ENCODE measurements at places on chromosomes 7 and 10.

- no peak for DNase-seq
These were observed 6.9 kb upstream of the FRAT2 start for GRCh38 chr10:97341416-97341815.

GRCh38 chr7:121393005-121393366, 3.1 kb downstream of the FAM3C start:
- no peak for DNase-seq

DNA sequence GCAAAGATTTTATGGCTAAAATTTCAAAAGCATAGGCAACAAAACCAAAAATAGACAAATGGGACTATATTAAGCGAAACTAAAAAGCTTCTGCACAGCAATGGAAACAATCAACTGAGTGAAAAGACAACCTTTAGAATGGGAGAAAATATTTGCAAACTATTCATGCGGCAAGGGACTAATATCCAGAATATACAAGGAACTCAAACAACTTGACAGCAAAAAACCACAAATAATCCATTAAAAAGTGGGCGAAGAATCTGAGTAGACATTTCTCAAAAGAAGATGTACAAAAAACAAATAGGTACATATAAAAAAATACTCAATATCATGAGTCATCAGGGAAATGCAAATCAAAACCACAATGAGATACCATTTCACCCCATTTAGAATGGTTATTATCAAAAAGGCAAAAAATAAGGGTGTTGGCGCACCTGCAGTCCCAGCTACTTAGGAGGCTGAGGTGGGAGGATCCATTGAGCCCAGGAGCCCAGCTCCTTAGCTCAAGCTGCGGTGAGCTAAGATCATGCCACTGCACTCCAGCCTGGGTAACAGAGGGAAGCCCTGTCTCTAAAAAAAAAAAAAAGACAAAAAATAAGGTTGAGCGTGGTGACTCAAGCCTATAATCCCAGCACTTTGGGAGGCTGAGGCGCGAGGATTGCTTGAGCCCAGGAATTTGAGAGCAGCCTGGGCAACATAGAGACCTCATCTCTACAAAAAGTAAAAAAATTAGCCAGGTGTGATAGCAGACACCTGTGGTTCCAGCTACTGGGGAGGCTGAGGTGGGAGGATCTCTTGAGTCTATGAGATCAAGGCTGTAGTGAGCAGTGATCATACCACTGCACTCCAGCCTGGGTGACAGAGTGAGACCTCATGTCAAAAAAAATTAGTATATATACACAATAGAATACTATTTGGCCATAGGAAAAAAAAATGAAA, 4.2 kb upstream of the CCM2 start:
- DNase-seq: no peak

GRCh38 chr10:47031901-47032465, 120.8 kb downstream of the PTPN20 start:
- DNase-seq: no peak

GRCh38 chr10:99285881-99286280, 43.3 kb upstream of the CNNM1 start:
- no peak for DNase-seq

DNA sequence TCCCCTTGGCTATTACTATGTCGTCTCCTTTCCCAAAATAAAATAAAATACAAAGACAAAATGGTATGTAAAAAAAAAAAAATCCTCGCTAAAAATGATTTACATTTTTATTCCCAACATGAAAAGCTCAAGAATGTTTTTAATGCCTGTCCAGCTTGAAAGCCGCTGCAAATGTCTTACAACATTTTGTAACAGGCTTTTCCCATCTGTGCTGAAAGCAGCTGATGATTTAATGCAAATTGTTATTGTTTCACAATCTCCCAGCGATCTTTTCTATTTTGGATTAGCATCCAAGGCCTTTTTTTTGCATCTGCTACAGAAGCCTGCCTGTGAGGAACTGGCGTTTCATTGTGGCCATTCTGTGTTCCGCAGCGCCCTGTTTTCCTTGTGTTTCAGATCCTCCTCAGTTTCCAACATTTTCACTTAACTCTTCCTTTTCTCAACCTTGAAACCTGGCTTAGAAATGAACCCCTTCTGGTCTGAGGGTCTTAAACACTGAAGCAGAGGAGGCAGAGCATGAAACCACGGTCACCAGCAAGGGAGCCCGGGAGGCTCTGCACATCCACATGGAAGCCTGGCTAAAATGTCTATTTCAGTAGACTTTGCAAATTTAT, 712.1 kb downstream of the PARD3 start:
- no peak for DNase-seq

DNA sequence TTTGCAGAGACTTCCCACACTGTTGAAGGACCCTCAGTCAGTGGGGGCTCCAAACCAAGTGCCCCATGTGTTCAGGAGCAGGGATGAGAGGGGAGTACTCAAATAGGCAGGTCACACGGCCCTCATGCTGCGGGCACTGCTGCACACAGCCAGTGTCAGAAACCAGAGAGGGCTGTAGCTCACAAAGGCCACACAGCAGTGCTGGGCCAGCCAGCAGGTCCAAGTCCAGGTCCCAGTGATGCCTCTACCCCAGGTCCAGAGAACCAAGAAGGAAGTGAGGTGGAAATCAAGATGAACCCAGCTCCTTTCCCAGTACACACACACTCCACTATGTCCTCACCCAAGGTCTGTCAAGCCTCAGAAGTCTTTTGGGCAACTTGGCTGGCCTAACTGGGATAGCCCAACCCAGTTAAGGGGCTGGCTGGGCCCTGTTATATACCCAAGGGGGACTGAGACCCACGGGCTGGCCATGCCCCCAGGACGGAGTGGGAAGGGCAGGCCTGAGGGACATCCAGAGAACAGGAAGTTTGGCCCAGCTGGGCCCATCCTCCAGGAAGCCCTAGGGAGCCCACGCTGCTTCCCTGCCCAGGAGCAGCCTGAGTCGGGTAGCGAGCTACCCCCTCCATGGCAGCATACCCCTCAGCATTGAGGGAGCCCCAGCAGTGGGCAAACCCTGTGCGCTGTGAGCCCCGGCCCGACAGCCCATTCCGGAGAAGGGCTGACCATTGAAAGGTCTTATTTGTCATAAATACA, 24.3 kb downstream of the GRID1 start:
- DNase-seq: no peak

DNA sequence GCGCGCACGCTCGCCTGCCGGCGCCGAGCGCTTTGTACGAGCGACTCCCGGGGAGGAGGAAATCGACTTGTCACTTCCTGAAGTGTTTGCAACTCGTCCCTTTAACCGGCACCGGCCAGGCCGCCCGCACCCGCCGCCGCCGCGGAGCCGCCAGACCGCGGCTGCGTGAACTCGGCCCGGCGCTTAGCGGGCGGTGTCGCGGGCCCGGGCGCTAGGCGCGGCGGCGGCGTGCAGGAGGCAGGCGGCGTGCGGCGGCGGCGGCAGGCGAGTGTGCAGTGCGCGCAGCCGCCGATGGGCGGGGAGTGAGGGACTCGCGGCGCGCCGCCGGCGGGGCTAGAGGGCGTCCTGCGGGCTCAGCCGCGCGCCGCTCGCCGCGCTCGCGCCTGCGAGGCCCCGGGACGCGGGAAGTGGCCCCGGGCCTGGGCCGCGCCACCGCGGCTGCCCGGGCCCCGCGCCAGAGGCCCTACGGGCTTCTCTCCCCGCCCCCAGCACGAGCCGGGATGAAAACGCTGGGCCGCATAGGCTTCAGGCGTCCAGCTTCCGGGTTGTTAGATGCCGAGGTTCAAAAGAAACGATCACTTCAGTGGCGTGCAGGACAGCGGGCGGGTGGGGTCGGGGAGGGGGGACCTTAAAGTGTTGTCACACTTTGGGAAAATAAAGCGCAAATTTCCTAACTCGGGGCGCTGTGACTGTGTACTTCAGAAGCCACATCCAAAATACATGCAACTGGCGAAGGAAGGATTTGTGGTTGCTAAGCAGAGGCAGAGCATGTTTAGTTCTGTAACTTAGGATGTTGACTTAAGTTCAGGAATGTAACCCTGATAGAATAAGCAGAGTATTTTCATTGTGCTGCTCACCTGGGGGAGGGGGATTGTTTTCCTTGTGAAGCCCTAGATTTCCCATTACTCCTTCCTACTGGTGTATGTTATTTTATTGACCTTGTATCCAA, at the start of gene FAM53B:
FAM53B (minus strand) TSS at position 277 of the 949 bp plus-strand sequence. CDS start 37,665 bp downstream, outside the sequence.
- DNase-seq: peak; percentile 87

GRCh38 chr7:106290319-106290718, 5.5 kb upstream of the NAMPT start:
- no peak for DNase-seq

DNA sequence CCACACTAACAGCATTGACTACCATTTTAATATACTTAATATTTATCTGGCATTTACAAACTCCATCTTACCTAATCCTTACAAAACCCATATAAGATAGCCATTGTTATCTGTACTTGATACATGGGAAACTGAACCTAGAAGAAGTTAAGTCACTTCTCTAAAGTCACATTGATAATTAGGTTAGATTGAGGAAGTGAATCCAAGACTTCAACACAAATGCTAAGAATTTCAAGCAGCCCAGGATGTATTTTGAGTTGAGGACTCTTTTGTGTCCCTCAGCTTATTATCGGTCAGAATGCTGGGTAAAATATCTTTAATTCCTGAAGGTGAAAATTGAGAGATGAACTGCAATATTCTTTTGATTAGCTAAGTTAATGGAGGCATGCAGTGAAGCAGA, 465.5 kb downstream of the PHTF2 start:
- no peak for DNase-seq

- DNase-seq: no peak
These were observed 23.9 kb upstream of the ANKRD1 start for GRCh38 chr10:90944749-90945148.

- DNase-seq: peak; percentile 54
These were observed 2.1 kb downstream of the GIGYF1 start for GRCh38 chr7:100691676-100692577.

- no peak for DNase-seq
These were observed 195.0 kb downstream of the DNAJC1 start for GRCh38 chr10:21808550-21808949.

DNA sequence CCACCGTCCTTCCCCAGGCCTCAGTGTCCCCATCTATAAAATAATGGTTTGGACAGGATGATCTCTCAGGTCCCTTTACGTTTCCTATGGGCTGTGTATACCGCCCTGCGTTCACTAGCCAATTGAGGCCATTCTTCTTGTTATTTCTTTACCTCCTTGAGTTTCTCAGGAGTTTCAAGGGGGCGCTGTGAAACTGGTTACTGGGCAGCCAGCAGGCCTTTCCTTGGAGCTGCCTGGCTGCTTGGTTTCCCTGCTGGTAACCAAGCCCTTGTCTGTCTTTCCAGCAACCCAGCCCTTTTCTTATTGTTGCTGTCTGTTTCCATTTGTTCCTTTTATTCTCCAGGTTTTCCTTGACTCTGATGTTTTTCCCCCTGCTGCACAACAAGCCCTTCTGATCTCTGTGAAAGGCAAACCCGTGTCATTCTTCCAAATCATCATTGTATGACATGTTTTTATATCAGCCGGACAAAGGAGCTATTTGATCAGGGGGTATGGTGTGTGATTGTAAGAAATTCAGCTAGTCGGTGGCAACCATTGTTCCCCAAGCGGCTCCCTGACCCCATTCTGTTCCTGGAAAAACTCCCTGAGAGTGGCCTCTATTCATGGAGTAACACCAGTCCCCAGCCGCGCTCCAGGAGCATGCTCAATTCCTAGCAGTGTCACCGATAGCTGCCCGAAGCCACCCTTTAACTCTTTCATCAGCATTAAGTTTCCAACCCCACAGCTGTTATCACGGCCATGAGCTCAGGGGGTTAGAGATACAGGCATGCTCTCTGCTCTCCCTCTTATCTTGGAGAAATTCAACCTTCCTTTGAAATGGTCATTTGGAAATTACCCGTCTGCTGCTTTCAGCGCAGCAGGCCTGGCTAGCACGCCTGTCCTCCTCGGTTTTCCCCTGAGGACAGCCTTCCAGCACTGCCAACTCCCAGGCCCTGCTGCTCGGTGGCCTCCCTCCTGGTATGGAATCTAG, 26.6 kb downstream of the FGF8 start:
- no peak for DNase-seq

- no peak for DNase-seq
These were observed 47.6 kb downstream of the GTF2IRD1 start for GRCh38 chr7:74501298-74501697.
